ENCODE measurements at places on chromosomes 2 and 18.
A peak's percentile ranks its signal among the peaks of the same experiment; 100 is the strongest.

DNA sequence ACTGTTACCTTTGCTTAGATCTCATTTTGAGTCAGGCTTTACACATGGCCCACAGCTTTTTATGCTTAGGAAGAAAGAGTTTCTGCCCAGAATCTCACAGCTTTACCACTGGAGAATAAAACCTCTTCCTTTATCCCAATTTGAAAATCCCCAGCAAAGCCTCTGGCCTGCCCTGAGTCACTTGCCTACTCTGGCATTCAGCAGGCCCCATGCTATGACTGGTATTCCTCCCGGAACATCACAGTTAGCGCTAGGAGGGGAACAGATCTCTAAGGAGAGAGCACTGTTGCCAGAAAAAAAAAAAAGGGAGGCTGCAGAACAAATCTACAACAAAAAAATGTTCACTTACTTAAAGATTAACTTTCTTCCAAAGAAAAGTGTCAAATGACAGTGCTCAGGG is 152.9 kb upstream of the DNMT3A start:
- ATAC-seq = no peak

- no peak for ATAC-seq
Measured at GRCh38 chr2:197926673-197927072, 122.3 kb downstream of the PLCL1 start.

GRCh38 chr2:165390875-165391274 is 78.6 kb upstream of the CSRNP3 start:
- ATAC-seq = no peak

- no peak for ATAC-seq
Measured at GRCh38 chr2:31066551-31066950, 71.7 kb downstream of the GALNT14 start.

- no peak for ATAC-seq
Measured at GRCh38 chr2:40544072-40544471, 92.2 kb upstream of the SLC8A1 start.

DNA sequence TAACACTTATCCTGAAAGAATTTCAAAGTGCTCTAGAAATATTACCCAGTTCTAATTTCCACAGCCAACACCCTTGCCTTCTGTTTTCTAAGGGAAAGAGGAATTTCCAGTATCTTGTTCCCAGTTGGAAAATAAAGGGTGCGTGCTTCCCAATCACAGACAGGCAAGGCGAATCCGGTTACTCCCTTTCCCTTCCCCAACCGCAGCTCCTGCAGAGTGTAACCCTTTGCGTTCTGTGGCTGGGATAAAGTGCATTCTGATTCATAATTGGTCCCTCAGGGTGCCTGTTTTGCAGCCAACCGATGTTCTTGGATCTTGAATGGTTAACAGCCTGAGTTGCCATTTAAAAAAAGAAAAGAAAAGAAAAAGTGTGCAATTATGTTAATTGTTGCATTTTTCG is 40.6 kb upstream of the PGAP1 start:
- no peak for ATAC-seq

DNA sequence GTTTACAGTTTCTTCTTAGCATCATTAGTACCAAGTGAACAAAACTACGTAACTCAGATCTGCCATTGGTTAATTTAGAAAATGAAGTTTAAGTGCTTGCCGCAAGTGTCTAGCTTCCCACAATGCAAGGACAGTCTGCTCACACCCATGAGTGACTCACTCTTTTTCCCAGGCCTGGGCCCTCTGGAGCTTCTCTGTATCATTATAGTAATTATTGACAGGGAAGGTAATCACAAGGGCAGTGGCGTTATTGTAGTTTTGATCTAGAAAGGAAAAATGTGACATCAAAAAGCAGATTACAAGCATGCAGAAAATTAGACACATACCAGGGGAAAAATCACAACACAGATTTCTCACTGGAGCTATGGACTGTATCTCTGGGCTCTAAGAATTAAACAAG is 38.5 kb downstream of the NPC1 start:
- no peak for ATAC-seq

DNA sequence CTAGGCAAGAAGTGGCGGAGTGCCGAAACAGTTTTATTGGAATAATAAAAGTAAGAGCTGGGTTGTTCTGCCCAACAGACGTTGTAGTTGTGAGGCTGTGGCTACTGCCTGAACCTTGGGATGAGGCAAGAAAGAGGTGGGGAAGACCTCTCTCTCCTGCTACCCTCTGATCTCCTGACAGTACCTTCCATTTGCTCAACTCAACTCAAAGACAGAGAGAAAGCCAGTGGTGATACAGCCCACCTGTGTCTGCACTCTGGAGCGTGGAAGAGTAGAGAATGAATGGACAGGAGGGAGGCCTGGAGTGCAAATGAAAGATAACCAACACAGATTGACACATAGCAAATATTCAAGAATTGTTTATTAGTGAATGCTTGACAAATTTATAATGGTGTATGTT is 590.3 kb downstream of the NYAP2 start:
- no peak for ATAC-seq

DNA sequence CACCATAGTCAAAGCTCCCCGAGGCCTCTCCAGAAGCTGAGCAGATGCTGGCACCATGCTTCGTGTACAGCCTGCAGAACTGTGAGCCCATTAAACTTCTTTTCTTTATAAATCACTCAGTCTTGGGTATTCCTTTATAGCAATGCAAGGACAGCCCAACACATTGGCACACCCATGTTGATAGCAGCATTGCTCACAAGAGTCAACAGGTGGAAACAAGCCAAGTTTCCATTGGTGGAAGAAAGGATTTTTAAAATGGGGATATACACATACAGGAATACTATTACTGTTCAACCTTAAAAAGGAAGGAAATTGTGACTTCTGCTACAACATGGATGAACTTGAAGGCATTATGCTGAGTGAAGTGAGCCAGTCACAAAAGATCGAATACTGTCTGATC is 186.8 kb upstream of the RAB12 start:
- no peak for ATAC-seq

GRCh38 chr2:234702731-234703225 is 205.9 kb upstream of the ARL4C start:
- ATAC-seq = no peak

DNA sequence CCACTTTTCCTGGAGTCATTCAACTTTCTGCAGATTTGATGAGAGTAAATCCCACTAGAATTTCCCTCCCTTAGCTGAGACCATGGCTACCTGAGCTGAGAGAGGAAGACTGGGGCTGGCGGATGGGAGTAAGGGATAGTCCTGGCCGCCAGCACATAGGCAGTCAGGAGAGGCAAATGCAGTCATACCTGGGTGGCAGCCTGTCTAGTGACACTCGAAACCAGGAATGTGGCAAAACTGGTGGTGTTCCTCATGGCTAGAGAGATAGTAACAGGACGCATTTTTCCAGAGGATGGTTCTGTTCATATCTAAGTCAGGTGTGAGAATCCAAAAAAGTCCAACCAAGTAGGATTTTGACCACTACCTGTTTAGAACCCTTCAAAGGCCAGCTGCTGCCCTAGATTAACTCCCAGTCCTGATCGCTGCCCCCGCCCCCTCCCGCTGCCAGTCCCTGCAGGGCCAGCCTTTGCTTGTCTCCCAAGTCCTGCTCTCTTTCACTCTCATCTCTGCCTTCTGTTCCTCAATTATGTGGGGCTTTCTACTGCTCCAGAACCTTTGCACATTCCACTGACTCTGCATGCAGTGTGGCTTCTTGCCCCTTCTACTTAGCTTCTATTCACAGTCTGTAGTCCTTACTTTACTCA is 17.4 kb upstream of the SCG2 start:
- ATAC-seq = no peak

DNA sequence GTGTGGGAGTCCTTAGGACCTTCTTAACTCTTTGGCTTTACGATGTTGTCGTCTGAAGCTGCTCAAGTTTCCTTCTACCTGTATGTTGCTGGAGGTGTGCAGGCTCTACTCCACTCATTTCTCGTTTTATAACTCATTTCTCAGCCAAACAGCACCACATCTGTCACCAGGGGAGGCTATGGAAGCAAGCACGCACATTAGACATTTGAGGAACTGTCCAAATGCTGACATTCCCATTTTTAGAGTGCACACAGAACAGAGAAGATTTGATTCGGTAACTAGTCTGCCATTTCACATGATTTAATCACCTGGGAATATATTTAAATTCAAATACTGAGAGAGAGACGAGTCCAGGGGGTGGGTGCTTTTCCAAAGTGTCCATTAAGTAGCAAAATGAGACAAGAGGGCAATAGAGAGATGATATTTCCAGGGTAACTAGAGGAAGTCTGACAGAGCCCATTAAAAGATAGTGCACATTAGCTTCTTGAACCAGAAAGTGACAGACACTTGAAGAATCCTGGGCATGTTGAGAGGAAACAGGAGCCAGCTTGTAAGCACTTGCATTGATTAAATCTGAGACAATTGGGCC is 793.3 kb downstream of the TDRD15 start:
- no peak for ATAC-seq

DNA sequence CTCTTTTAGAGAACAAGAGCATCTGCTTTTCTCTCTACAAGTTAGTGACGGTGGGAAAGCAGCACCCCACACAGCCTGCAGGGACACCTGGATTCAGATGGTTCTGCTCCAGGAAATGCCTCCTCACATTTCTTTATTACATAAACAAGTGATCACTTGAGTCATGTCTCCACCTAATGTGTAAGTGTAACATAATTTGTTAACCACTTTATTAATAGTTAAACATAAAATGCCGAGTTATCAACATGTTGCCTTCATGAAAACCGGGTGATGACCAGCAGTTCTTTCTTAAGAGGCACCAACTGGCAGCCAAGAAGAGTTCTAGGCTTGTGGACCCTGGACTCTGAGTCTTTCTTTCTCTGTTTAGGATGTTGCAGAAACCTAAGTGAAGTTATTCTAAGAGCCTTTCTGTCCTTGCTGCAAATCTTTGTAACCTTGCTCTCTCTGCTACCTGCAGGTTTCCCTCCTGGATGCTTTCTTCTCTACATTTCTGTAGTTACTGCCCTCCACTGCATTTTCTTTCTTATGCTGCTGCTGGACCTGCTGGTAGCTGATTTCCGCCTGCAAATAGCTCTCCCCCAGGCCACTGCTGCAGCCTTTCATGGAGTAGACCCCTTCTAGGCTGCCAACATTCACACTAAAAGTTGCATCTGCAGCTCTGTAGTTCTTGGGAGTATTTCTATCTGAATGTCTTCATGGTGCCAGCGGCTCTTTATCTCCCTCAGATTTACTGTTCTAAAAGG is 24.3 kb downstream of the UPP2 start:
- ATAC-seq = no peak

DNA sequence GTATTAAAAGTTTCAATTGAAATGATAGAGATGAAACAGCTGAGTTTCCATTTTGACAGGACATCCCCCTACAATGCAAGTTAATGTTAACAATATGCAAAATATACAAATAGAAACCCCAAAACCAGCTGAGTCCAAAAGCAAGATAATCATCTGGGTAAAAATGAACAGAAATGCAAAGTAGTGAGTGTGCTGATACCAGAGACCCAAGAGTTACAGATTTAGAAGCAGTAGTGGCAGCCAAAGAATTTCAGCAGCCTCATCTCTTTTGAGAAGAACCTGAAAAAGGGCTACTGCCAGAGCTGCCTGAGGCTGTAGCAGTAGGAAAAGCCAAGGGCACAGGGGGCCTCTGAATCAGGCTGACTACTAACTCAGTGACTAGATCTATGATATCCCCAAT is 82.6 kb downstream of the THADA start:
- no peak for ATAC-seq

DNA sequence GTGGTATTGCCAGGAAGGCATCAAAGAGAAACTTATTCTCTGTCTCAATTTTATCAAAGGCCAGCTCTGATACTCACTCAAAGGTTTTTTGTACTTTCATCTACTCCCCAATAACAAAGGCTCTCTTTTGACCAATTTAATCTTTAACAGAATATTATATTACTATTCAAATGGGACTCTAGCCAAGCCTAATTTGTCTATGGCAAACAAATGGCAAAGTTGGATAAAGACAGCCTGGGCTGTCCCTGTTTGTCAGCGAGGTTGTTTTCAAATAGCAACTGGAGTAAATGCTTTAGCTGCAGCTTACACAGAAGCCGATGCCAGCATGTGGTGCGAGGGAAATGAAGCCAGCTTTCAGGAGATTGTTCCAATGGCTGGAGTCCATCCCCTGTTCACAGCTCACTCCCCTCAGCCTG is 80.1 kb upstream of the CTNNA2 start:
- ATAC-seq = no peak

- ATAC-seq = peak; percentile 20
Measured at GRCh38 chr18:12658426-12659138, 675 bp upstream of the SPIRE1 start.

DNA sequence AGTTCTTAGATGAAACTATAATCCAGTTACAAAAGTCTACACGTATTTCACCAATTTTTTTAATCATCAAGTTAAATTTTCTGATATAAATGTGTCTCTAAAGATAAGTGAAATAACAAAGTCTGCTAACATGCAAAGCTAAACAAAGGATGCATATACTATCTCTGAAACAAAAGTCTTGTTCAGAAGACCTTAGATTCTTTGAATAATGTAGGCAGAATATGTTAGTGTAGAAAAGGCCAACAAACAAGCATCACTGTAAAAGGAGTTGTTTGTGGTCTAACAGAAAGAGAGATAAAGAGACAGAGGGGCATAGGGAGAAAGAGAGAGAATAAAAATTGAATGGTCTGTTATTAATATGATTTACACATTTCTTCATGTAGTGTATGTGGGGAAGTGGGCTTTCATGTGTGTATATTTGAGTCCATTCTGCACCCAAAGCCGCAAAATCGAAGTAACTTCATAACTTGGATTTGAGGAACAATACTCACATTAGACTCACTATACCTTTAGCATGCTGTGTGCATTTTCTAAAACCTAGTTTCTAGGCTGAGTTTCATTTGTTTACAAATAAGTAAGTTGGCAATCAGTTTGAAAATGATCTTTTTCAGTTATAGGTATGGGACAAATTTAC is 734.8 kb upstream of the REG3G start:
- ATAC-seq = no peak

GRCh38 chr18:1013951-1014350 is 109.3 kb downstream of the ADCYAP1 start:
- no peak for ATAC-seq

GRCh38 chr2:137992039-137992646 is 27.9 kb downstream of the HNMT start:
- ATAC-seq = no peak

GRCh38 chr2:28640260-28640907 is 111.2 kb upstream of the PPP1CB start:
- no peak for ATAC-seq

DNA sequence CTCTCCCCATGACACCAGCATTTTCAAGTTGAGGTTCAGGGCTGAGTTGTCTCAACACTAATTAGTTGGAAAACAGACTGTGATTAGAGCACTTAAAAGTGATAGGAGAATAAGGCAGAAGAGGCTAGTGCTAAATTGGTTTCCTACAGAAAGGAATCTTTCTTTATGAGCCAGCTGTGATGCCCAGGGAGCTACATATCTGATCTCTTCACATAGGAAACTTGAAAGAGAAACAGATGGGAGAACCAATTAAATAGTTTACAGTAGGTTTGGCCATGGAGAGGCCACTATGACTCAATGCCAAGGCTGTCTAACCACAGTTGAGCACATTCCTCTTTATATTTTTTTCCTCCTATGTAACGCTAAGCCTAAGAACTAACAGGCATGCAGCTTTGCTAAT is 418.3 kb upstream of the CYRIA start:
- no peak for ATAC-seq

All from activated CD4-positive, CD25-positive, alpha-beta regulatory T cell treated with anti-CD3 and anti-CD28 coated beads, Interleukin-2, amount 50 U/mL, for 24 hours (primary cell).